ENCODE measurements at places on chromosomes 2 and 18. TPM values are rescaled to one million over a fixed set of nuclear protein-coding genes. Genes with fewer than 3 reads are reported as not detected.

DNA sequence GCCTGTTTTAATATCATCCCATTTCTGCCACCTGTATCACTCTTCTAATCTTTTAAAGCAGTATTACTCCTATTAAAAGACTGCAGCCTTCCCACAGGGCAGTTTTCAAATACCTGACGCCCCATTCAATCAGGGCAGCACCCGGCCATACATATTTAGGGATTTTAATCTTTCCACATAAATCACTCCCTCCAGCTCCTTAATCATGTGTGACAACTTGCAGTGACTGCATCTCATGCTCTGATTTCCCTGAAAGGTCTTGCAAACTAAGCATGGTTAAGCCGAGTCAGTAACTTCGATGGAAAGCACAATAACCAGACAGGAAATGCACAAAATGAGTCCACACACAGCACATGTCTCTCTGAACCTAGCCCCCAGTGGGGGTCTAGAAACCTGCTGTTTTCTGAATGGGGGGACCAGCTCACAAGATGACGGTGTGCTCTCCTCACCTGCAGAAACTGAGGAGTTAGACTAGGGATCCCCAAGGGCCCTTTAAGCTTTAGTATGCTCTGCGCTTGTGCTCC is 116.9 kb upstream of the CREB1 start:
- DNase-seq: no peak
- H3K4me1 ChIP-seq: peaks cover 21% of the 10 kb centered on the region
- no peaks in the 10 kb centered on the region for H3K36me3 ChIP-seq
- no peaks in the 10 kb centered on the region for H3K27me3 ChIP-seq
- H3K4me3 ChIP-seq: no peak overlapping the region
- no peak overlapping the region for H3K27ac ChIP-seq

DNA sequence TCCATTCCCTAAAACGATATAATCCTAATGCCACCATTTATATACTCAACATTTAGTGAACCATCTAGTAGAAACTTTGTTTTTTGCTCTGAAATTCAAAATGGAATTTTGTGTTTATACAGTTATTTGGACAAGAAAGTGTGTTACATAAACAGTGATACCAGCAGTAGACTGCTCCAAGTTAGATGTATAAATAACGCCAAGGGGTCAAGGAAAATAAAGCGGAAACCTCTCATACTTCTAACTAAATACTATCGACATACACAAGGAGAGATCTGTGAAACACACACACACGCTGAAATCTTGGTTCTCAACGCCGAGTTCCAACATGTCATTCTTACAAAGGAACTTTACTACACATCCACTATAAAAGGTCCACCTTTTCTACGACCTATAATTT is 1.2 kb downstream of the TXNL1 start:
- DNase-seq: peak; percentile 40
- H3K4me1 ChIP-seq: peaks cover 27% of the 10 kb centered on the region
- H3K4me3 ChIP-seq: peak overlapping the region; percentile 89
- H3K27ac ChIP-seq: peak overlapping the region; percentile 95
- no peaks in the 10 kb centered on the region for H3K36me3 ChIP-seq

GKN1 gene
- not detected for total RNA-seq

EDAR gene
- not detected for total RNA-seq
